ENCODE measurements at places on chromosomes 7 and 10.

GRCh38 chr10:129810-130209 lies 5.4 kb upstream of the ZMYND11 start:
- DNase-seq = no peak

DNA sequence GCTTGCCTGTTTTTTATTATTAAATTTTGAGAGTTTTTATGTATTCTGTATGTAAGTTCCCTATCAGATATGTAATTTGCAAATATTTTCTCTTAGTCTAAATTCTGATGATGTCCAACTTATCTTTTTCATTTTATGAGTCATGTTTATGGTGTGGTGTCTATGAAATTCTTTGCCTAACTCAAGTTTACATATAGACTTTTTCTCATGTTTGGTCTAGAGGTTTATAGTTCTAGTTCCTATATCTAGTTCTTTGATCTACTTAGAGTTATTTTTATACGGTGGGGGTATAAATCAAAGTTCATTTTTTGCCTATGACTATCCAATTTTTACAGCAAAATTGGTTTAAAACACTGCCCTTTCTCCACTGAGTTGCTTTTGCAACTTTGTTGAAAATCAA lies 26.3 kb upstream of the CCDC7 start:
- no peak for DNase-seq

DNA sequence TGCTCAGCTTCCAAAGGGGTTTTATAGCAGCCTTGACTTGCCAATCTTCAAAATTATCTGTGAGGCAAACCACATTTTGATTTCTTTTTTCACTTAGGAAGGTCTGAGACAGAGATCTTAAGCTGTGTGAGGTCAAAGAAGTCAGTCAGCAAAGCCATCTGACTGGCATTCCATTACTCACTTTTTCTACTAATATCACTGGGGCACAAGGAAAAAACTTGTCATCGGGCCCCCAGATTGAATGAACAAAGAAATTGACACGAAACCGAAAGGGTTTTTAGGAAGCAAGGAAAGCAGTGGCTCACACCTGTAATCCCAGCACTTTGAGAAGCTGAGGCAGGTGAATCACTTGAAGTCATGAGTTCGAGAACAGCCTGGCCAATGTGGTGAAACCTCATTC lies 78.5 kb upstream of the FRMD4A start:
- DNase-seq = no peak

DNA sequence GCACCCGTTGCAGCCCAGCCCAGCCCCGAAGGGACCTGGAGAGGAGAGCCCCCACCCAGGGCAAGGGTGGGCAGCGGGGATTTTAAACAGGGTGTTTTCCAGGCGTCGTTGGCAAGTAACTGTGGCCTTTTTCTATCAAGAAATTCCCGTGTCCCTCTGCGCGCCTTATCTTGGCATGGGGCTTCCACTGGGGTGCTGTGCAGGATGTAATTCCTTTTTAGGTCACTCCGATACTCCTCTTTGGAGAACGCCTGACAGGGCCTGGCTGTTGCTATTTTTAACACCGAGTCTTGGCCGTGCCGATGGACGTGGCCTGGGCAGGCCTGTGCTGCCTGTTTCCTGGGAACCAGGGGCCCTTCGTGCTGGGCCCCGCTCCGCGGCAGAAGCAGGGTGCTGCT lies 93.8 kb downstream of the INPP5A start:
- DNase-seq = no peak

GRCh38 chr7:78413568-78413967 lies 615.0 kb downstream of the PHTF2 start:
- no peak for DNase-seq

DNA sequence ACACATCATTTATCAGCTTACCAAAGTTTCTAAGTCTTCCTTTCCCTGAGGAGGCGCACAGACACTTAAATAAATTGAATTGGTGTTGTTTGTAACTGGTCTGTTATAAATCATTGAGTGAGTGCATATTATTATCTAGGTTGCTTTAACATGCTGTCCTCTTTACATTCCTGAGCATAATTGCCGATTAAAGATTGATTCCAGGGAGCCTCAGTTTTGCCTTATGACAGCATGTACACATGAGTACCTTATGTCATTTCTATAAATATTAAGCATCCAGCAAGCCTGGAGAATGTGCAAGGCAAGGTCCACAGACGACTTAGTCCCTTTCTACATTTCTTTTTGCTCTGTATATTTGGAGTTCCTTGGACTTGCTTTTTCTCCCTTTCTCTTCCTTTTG lies 177.9 kb upstream of the STEAP4 start:
- DNase-seq = no peak

- DNase-seq = no peak
Measured at GRCh38 chr10:104816501-104816900, 175.4 kb downstream of the SORCS3 start.

GRCh38 chr7:46197785-46198540 lies 276.9 kb upstream of the IGFBP3 start:
- DNase-seq = no peak
